ENCODE measurements at places on chromosomes 2 and 18.

- no peak for DNase-seq
Observed at GRCh38 chr18:36912887-36913286, 84.0 kb downstream of the KIAA1328 start.

DNA sequence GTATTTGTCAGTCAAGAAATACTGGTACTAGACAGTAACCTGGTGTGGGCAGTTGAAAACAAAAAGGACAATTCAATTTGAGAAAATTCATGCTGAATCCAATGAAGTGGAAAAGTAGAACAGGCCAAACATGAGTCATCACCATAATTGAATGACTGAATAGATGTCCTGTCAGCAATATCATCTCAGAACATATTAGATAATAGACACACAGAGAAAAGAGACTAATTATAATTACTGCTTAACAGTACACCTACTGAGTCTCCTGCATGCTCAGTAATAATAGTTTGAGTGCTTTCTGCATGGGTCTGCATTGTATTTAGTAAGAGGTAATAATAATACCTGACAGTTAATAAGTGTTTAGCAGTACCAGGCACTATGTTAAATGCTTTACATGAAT, 138.6 kb upstream of the ZC3H15 start:
- DNase-seq = no peak

DNA sequence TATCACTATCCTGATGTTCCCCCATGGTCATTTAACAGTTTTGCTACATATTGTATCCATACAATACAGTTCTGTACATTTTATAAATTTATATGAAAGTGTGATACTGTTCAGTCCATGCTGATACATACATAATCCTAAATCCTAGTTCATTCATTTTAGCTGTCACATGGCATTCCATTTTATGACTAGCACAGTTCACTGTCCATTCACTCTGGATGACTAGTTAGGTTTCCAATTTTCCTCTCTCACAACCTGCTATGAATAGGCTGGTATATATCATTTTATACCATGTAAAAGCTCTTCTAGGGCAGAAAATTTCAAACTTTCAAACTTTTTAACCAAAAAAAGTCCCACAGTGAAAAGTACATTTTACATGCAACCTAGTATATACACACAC, 15.2 kb downstream of the SMAD2 start:
- DNase-seq = no peak

GRCh38 chr2:173755798-173756197, 209.4 kb downstream of the SP3 start:
- DNase-seq = no peak
